ENCODE measurements at places on chromosomes 4 and X.

DNA sequence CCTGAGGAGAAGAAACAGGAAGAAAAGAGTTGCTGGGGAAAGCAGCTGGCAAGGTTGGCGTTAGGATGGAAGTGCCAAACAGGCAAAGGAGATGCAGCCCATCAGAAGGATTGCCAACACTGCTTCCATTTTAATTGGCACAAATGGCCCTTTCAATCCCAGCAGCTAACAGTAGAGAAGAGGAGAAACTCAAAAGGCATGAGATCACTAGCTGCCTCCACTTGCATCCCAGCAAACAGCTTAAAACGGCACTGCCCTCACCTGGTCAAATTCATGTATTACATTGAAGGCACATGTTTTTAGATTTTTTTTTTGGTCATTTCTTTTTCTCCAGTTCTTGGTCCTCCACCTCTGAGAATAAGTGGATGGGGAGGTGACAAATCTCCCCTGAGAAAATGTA lies 14.9 kb upstream of the LOC101059915 start:
- peak; percentile 46 for DNase-seq

DNA sequence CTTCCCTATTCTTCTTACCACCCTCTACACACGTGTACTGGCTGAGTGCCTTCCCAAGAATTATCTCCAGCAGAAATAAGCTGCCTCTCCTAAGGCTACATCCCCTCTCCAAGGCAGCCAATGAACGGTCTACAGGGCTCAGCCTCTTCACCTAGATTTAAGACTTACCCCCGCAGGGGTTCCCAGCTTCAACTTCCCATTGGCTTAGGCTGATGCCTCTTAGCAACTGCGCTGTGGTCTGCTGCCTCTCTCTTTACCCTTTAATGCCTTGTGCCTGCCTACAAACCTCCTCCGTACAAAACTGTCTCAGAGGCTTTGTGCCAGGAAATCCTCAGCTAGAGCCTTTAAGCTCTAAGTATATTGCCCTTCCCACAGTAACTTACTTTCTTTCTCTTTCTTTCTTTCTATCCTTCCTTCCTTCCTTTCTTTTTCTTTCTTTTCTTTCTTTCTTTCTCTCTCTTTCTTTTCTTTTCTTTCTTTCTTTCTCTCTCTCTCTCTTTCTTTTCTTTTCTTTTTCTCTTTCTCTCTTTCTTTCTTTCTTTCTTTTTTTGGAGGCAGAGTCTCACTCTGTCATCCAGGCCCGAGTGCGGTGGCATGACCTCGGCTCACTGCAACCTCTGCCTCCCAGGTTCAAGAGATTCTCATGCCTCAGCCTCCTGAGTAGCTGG lies 15.1 kb upstream of the PIGA start:
- DNase-seq, result no peak

- DNase-seq, result no peak
These were observed 193.8 kb downstream of the UNC5C start for GRCh38 chr4:95355021-95355420.

- DNase-seq, result peak; percentile 75
These were observed 5.9 kb downstream of the APOO start for GRCh38 chrX:23901805-23902204.

DNA sequence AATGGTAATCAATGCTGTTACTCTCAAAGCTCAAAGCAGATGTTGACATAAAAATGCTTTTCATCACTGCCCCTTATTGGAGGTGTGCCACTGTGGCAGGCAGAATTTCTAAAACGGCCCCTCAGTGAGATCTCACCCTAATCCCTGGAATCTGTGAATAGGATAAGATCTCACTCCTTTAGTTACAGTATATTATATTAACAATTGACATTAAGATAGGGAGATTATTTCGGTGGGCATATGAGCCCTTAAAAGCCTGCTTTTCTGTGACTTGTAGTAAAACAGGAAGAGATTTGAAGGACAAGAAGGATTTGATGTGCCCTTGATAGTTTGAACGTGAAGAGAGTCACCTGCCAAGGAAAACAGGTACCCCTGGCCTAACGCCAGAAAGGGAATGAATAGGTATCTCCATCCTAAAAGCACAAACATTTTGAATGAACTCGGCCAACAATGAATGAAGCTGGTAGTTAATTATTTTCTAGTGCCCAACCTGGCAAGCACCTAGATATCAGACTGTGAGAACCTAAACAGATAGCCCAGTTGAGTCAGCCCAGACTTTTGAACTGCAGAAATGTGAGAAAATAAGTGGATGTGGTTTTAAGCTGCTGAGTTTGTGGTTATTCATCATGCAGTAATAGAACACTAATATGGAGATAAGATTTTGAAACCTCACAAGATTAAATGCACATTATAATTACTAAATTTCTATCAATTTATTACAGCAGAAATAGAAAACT lies 881.6 kb downstream of the PCDH18 start:
- DNase-seq, result no peak

DNA sequence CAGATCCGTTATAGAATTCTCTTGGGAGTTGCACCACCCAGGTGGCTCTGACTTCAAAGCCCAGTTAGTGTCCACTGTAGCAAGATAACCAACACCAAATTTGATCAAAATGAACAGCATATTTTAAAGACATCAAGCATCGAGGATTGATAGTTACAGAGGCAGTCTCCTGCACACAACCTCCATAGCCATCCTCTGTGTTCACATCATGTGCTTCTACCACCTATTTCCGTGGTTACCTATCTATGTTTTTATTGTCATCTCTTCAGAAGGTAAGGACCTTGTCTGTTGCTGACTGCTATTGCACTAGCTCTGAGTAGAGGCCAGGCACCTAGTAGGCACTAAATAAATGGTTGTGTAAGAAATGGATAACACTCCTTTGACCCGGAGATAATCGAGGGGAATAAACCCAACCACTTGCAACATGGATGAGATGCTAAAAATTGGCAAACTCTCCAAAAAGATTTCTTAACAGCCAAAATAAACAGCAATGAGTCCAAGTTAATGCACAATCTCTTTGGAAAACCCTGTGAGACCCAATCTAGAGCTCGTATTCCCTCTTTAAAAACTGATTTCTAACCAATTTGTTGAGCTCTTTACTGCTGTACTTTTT lies 14.7 kb upstream of the C1QTNF7 start:
- DNase-seq, result no peak

DNA sequence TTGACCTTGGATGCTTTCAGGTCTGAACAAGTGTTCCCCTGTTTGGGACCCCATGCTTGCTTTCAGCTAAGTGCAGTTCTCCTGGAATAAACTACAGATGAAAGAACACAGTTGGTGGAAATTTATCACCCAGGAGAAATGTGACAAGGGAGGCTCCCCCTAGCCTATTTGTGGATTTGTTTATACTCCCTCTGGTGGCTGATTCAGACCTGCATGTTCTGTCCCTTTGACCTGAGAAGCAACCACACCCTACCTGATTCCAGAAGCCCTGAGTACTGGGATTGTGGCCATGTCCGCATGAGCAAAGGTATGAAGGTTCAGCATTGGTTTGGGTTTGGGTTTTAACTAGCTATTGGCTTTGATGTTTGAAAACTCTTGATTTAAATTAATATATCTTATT lies 440.9 kb downstream of the MID1IP1 start:
- no peak for DNase-seq

DNA sequence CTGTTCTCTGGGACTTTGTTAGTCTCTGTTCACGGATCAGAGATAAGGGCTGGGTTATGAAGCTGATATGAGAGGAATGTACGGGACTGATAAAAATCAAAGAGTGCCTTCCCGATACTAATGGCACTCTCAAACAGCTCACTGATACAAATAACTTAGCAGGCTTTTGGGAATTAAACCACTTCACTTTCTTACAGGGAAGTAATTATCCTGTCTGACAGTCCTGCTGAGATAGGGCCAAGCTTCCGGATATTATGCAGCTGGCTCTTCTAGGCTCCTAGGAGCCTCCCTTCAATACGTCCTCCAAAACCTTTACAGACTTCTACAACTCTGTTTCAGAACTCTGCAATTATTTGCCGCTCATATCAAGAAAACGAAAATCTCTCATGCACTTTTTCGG lies 418.0 kb downstream of the NLGN4X start:
- no peak for DNase-seq

GRCh38 chr4:69518102-69518501 lies 22.4 kb upstream of the UGT2B4 start:
- no peak for DNase-seq

DNA sequence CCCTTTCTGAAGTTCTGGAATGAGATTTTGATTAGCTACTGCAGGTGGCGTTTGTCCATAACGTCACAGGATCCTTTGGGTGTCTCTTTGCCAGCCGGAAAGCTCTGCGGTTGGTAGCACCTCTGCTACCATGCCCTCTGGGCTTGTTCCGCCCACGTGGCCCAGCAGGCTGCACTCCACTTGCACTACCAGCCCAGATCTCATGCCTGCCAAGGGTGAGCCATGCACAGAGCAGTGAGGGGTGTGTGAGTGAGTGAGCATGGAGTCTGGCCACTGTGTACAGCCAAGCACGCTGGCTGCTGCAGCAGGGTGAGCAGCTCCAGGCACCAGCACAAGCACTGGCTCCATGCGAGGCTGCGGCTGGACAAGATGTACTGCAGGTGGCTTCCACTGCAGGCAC lies 6.6 kb upstream of the HNRNPD start:
- no peak for DNase-seq

DNA sequence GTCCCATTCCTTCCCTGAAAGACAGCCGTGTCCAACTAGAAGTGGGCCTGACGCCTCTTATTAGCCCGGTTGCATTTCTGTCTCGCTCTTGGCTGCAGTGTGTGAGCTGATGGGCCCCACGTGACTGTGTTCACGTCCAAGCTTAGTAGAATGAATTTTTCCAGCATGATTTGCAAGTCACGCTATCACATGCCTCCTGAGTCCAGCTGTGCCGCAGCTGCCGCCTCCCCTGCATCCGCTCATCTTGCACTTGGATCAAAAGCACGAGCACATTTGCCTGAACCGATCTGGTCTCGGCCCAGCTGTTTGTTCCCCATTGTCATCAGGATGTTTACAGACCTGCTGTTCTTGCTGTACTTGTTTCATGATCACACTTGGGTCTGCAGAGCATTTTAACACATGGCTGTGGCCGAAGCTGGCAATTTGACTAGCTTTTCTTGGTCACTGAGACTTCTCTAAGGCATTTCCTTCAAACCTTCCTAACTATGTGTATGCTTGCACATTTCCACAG lies 126.5 kb downstream of the KIT start:
- DNase-seq, result peak; percentile 97

DNA sequence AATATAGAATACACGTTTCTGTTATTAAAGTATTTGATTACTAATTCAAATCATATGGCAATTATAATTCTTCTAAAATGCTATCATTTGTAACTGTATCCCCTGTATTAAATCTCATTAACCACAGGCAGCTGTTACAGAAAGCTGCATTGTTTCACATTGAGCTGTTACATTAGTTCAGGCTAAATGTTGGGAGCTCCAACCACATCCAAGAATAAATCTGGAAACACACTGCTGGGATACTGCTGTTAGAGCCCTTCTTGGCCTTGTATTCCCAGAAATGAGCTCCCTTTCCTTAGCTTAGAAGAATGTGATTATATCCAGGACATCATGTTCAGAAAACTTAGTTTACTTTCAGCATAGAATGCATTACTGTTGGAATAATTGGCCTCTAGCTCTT lies 48.2 kb downstream of the GUCY1B1 start:
- DNase-seq, result peak; percentile 91

GRCh38 chr4:24778464-24779225 lies 16.7 kb upstream of the SOD3 start:
- DNase-seq, result peak; percentile 97

DNA sequence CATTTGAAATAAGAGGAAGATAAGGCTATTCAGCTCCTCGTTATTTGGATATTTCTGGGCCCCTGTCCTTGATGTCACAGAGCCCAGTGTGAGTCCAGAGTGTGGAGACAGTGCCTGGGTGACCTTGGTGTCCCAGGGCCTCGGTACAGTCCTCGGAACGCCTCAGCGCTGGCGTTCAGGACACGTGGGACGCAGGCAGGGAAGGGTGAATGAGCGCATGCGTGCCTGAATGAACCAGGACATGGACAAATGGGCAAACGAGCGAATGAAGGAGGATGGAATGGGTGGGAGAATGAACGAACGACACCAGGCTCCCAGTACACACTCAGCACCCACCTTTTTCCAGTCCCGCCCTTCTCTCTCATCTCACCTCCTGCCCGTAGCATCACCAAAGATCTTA lies 44.2 kb downstream of the EVC start:
- no peak for DNase-seq

GRCh38 chr4:6090931-6091330 lies 72.7 kb upstream of the C4orf50 start:
- DNase-seq, result no peak

- no peak for DNase-seq
These were observed 11.7 kb downstream of the MAGEE1 start for GRCh38 chrX:76439188-76439587.

DNA sequence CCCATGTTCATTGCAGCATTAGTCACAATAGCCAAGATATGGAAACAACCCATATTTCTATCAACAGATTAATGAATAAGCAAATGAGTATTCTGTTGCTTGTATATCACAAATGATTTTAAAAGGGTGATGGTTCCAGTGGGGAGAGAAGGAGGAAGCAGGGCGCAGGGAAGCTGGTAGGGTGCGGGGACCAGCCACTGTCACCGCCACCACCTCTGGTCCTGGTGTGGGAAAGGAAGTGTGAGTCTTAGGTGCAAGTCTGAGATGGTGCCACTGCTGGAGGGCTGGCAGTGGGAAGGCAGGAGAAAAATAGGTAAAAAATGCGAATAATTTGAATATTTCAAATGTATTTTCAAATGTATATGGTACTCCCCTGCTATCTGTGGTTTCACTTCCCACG lies 286.8 kb upstream of the DDX53 start:
- DNase-seq, result no peak

- DNase-seq, result peak; percentile 28
These were observed 168.7 kb downstream of the DLG3 start for GRCh38 chrX:70613295-70613694.

DNA sequence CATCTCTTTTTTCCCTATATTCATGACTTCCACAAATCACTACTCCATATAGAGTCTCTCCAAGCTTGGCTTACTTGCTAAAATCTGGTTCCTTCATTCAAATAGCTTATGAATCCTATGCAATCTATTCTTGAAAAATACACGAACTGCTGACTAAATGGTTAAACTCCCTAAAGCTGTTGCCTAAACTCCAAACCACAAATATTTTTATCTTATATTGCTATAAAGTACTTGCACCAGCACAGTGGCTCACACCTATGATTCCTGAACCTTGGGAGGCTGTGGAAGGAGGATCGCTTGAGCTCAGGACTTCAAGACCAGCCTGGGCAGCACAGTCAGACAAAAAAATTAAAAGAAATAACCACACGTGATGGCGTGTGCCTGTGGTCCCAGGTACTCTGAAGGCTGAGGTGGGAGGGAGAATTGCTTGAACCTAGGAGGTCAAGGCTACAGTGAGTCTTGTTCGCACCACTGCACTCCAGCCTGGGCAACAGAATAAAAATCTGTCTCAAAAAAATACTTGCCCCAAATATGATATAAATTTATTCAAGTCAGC lies 2.2 kb downstream of the FBXO8 start:
- no peak for DNase-seq

- DNase-seq, result no peak
These were observed 270.1 kb upstream of the INTU start for GRCh38 chr4:127362686-127363085.

- no peak for DNase-seq
These were observed 710.7 kb downstream of the STPG2 start for GRCh38 chr4:97432551-97432950.

Data from fibroblast of skin of scalp (primary cell).